ENCODE measurements at places on chromosomes 2 and 18.

DNA sequence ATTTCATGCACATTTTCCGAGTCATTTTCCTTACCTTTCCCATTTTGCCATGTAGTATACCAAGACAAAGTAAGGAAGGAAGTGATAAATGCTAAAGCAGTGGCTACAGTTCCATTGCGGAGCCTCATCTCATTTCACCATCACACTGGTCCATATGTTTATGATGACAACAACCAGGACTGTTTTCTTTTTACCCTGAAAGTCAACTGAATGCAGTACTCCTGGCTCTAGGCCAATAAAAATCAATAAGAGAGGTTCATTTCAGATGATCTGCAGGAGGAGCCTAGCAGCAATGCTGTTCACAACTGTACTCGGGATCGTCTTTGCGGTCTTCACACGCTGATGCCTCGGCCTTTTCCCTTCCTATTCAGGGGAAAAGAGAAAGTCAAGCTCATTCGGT lies 4.7 kb downstream of the MGAT4A start:
- DNase-seq: no peak

DNA sequence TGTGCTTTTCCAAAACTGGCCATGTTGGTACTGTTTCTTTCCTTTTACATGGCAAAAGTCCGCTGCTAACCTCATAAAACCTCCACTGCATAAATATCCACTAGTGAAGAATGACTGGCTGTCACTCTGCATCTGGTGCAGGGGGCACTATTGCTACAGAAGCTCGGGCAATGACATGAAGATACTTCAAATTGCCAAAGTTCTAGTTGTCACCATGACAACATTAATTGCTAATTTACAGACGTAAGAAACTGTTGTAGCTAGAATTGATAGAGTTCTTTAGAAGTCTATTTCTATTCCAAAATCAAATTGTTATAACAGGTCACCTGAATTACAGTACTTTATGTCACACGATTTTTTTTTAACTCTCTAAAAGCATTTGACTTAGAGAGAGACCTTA lies 845 bp downstream of the CFAP210 start:
- DNase-seq: peak; percentile 49

DNA sequence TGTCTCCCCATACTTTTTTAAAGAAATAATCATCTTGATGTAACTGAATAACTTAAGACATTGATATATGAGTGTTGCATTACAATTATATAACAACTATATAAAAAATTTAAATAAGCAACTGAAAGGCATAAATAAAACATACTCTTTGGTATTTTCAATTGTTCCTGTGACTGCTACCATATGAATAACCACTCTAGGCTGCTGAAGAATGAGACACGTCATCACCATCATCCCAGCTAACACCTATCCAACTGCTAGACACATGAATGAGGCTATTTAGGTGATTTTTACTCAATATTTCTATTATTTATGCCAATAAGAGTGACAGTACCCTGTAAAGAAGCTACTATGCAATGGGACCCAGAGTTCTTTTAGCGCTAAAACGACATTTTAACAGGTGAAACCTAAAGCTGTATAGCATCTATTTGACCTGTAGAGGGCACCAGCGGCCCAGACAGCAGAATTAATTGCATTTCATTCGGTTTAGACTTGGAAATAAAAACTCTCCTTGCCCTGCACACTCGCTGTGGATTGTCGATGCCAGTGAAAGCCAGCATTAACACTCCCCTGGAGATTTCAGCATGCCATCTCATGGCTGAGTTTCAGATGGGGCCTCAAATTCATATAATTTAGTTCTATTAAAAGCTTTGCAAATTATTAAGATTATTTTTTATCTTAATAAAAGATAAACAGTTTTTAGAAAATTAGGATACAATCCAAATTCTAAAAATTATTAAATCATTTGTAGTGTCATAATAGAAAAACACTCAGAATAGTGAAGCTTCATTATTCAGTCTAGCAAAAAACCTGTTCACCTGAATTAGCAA lies 89.4 kb upstream of the MAP2 start:
- DNase-seq: peak; percentile 69

GRCh38 chr2:150020937-150021673 lies 433.5 kb upstream of the MMADHC start:
- DNase-seq: no peak

Measured in muscle of leg (tissue), 16 donors.